Activated CD4-positive, alpha-beta T cell treated with anti-CD3 and anti-CD28 coated beads, Interleukin-2, amount 50 U/mL, for 4 hours (primary cell): ENCODE measurements at places on chromosomes 4 and X.

DNA sequence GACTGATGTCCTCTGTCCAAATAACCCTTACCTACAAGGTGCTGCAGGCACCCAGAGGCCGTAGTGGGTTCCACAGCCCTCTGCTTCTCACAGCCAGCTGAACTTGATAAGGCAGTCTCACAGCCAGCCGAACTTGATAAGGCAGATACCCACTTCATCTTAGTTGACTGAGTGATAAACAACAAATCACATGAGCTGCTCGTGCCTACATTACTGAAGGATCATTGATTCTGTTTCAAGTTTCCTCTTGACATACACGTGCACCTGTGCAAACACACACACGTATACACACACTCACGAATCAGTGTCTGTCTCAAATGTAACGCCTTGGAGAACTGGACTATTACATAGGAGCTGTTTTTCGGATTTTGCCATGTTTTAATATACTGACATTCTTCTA, 276.3 kb downstream of the DCTD start:
- DNase-seq: no peak

GRCh38 chr4:144696376-144696775, 50.4 kb downstream of the HHIP start:
- no peak for DNase-seq

- no peak for DNase-seq
Observed at GRCh38 chrX:2549876-2550275, 49.1 kb upstream of the DHRSX start.

- no peak for DNase-seq
Observed at GRCh38 chr4:158458271-158458895, 63.3 kb upstream of the RXFP1 start.

GRCh38 chr4:113355550-113356371, 306.3 kb downstream of the ANK2 start:
- peak; percentile 68 for DNase-seq

DNA sequence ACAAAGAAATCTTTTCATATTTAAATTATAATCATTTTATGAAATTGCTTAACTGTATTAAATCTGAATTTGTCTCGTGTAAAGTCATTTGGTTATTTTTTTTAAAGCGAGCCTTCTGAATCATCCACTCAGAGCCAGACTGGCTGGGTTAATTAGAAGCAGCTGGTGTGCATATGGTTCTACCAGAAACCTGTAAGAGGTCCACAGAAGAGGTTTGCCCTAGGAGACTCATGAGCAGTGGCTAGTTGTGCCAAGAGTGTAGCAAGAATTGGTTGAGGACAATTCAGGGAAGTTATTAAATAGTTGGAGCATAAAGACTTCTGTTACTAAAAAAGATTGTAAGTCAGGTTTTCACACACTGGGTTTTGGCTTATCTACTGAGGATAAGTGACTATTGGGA, 267.4 kb downstream of the IL1RAPL2 start:
- no peak for DNase-seq

GRCh38 chr4:95158045-95158444, 390.7 kb downstream of the UNC5C start:
- DNase-seq: no peak

DNA sequence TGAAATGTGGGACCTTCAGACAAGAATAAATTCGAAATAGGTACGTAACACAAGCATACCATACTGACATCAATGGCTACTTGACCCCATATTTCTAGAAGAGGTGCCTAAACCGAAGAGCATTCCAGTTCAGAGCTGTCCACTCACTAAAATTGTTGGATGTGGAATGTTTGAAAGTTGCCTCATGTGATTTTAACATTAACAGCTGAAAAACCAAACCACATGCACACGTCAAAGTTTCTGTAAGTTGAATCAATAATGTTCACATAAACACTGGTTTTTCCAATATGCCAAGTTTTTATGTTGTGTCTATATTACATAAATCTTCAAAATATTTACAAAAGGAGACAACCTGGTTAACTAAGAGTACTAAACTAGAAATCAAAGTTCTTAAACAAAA, 3.5 kb downstream of the UBE2D3 start:
- no peak for DNase-seq

DNA sequence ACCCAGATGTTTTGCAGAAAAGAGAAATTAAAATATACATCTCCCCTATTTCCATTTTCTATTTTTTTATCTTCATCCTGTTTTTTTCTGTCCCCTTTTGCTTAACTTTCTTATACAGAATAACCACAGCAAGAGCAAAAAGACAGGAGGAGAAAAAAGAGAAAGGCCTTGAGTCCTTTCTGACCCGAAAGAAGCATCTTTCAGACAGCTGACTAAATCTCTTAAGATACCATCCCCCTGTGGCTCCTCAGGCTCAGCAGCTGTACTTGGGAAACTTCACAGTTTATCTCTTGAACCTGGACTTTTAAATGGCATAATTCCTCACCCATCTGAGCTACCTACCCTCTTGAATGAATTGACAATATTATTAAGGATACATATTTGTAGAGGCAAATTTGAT, 100.2 kb downstream of the FIP1L1 start:
- DNase-seq: no peak

DNA sequence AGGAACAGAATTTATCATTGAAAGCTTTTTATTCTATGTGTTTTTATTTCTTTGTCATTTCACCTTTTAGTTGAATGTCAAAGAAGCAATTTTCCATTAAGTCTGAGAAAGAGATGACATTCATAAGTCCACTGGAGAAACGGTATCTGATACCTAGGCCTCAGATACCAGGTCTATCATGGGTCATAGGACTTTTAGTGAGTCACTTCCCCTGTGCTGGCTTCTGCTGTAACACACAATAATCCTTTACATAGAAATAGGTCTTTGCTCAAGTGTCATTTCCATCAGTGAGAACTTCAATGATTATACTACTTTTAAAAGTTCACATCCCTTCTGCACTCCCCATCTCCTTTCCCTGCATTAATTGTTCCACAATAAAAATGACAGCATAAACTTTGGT, 125.5 kb upstream of the ARMCX2 start:
- DNase-seq: no peak

GRCh38 chr4:177265729-177266128, 43.9 kb upstream of the NEIL3 start:
- no peak for DNase-seq

GRCh38 chrX:153214934-153215333, 35.9 kb downstream of the MAGEA1 start:
- DNase-seq: no peak

DNA sequence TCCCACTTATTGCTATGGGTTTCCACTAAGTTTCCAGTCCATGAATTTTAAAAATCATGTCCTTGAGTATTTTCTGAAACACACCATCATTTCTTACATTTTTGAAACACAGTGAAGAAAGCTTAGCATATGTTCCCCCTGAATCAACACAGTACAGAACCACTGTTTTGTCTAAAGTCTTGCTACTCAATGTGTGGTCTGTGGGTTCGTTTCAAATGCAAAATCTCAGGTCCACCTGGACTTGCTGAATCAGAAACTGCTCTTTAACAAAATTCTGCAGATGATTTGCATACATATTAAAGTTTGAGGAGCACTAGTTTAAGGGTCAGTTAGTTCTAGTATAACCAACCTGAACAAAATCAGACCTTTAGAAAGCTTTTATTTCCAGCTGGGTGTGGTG, 60.4 kb downstream of the SUPT20HL2 start:
- no peak for DNase-seq

DNA sequence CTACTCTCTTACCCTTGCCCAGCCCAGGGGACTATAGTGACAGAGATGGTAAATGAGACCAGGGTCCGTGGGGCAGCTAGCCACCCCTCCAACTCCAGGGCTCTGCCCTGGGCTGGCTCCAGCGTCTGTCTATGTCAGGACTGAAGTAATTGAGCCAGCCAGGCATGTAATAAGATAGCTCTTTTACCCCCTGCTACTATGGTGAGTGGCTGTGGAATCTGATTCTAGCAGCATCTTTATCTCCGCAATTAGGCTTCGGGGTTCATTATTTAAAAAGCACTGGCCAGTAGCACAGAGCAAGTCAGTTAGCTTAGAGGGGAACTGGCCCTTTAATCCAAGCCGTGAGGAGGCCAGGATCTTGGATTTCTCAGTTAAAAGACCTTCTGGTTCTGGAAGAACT, 123.3 kb upstream of the RAI2 start:
- no peak for DNase-seq

GRCh38 chr4:121472937-121473721, 92.3 kb upstream of the QRFPR start:
- no peak for DNase-seq

GRCh38 chrX:71623714-71624113, 5.4 kb upstream of the CXCR3 start:
- DNase-seq: no peak

GRCh38 chrX:20664774-20665173, 398.1 kb upstream of the RPS6KA3 start:
- no peak for DNase-seq

DNA sequence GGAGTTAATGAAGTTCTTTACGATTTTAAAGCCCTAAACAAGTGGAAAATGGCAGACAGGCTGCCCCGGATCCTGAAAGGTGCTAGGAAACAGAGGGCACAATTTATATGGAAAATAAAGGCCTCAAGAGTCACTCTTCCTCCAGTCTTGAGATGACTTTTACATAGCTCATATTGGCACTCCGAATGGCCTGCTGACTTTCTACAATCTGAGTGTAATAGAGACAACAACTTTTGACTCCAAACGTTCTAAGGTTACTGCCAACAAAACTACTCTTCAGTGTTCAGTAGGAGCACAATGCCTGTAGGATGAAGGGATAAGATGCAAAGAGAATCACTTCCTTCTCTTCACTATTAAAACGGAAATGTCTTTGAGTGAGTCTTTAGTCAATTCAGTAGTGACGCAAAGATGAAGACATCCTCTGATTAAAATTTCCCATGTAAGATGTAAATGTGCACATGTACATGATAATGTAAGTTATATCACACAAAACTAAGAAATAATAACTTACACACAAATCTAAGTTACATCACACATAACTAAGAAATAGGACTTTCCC, 40.5 kb downstream of the VEGFC start:
- DNase-seq: no peak

DNA sequence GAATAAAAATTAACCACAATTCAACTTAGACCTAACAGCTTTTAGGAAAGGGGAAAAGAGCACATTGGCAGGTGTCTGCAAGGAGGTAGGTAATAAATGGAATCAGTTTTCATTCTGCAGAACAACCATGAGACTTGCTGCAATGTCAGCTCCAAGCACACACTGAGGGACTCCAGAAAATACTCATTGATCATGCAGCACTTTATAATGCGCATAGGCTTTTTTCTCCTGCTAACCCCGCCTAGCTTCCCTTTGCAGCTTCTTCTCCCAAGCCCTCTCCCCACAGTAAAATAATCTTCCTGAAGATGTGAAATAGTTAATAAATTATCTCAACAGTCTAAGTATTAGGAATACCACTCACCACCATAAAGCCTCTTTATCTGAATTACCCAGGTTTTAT, 36.9 kb downstream of the ANKRD17 start:
- DNase-seq: no peak

- no peak for DNase-seq
Observed at GRCh38 chr4:109574443-109574850, 14.4 kb downstream of the MCUB start.

- no peak for DNase-seq
Observed at GRCh38 chrX:69556060-69557011, 52.2 kb downstream of the NALF2 start.

DNA sequence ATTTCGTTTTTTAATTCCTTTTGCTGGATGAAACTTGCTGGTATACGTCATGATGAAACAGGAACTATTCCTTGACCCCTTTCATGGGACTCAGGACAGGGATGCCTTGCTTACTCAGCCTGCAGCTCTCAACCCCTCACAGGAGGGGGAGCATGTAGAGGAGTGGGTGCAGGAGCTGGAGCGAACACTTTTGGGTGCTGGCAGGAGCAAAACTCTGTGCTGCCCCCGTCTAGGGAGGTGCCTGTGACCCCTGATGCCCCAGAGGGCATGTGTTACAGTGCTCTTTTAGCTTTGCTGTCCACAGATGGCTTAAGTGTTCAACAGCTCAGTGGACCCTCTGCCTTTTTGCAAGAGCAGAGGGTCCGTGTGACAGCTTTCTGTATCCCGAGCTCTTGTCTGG, 56.8 kb upstream of the TEX13C start:
- no peak for DNase-seq

- no peak for DNase-seq
Observed at GRCh38 chr4:89957046-89957926, 62.6 kb downstream of the MMRN1 start.
